Cardiac septum (tissue), 1 donor: ENCODE measurements at places on chromosomes 12 and 14.

DNA sequence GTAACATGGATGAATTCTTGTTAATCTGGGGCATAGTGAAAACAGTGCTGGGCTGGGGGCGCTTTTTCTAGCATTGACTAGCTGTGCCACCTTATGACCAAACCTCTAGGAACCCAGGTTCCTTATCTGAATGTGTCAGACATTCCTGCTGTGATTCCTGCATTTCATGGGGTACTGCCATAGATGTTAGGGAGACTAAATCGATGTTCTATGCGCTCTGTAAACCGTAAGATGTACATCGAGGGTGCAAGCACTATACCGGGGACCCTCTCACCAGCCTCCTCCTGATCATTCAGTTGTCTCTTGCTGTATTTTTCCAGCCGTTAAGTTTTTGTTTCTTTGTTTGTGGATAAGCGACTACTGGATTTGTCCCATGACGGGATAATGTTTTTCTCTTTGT lies 170.9 kb upstream of the PARP11 start:
- no peak for DNase-seq

DNA sequence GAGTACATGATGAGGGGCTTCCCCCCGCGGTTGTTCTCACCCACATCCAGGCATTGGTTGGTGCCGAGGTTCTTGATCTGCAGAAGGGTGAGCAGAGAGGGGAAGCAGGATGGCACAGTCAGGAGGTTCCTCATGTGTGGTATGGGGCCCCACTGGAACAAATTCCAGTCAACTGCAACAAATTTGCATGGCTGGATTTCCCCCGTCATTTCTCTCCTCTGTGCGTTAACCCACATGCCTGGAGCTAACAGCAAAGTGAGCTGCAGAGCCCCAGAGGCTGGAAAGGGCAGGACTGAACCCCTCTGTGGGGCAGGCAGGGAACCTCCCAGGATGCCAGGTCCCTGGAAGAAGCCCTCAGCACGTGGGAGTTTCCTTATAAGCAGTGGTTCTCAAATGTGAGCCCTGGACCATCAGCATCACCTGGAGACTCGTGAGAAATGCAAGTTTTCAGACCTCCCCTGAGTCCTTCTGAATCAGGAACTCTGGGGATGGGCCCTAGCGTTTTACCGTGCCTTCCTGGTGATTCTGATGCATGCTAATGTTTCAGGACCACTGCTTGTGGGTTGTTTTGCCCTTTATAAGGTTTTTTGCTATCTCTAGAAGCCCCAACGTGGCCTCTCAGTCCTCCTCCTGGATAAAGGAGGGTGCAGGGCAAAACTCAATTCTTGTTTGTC lies 11.0 kb upstream of the CELA1 start:
- DNase-seq = no peak

DNA sequence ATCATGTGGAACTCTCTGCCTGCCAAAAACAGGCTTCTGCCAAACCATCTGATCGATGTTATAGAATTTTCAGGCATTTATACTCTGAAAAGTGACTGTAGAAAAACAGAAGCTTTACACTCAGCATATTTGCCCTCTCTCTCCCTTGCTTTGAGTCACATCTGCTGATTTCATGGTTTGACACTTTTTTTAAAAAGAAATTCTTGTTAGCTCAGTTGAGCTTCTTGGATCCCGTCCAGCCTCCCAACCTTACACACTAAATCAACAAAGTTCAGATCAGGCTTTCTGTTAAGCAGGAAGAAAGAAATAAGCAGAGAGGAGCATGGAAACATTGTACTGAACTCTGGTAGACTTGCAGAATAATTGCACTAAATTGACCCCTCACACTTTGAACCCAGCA lies 193.6 kb upstream of the SEL1L start:
- DNase-seq = no peak

DNA sequence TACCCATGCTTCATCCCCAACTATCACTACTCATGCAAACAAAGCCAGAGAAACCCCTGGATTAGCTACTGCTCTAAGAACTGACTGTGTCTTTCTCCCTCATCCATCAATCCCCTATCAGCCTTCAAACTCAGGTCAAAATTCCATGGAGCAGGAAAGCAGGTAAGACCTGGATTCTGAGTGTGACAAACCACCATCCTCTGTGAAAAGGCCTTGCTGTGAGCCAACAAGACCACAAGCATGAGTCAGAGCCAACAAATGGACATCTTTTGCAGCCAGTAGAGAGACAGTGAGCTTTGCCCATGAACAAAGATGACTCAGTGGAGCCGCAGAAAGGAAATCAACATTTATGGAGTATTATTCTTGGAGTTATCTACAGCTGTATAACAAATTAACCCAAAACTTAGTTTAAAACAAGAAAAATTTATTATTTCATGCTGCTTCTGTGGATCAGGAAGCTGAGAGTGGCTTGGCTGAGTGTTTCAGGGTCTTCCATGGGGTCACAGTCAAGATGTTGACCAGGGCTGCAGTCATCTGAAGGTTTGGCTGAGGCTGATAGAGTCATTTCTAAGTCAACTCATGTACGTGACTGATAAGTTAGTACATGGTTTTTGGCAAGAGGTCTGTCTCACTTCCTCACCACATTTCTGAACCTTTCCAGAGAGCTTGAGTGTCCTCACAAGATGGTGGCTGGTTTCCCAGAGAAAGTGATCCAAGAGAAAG lies 61.1 kb downstream of the PITPNM2 start:
- DNase-seq = no peak
